ENCODE measurements at places on chromosomes 6 and 20. TPM values are rescaled to one million over a fixed set of nuclear protein-coding genes. Genes with fewer than 3 reads are reported as not detected.

NTSR1 gene
- total RNA-seq = 1.9 TPM

ZSCAN31 gene
- total RNA-seq = 1.8 TPM

ATP6V1G2 gene
- total RNA-seq = 3.3 TPM

HSPA12B gene
- not detected for total RNA-seq

PLAGL2 gene
- 4.8 TPM for total RNA-seq

PRSS35 gene
- 18.7 TPM for total RNA-seq

STMND1 gene
- not detected for total RNA-seq

BEND6 gene
- 14.3 TPM for total RNA-seq

NINL gene
- total RNA-seq = 9.5 TPM
